ENCODE measurements at places on chromosomes 1 and 21.

DNA sequence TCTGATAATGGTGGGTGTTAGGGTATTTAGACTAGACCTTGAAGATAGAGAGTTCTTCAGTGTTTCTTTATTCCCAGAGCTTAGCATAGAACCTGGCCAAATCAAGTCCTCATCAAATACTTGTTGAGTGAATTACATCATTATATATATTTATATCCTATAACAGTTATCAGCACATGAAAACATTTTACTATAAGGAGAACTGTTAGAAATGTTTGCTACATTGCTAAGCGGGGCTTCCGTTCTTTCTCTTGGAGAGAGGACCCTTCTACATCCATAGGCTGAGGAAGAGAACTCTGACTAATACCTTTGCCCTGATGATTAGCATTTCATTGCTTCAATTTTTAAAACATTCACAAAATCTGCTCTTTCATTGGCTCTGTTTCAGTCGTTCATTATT, 66.5 kb upstream of the NBL1 start:
- no peak for DNase-seq

GRCh38 chr1:117567435-117567834, 38.4 kb upstream of the TENT5C start:
- no peak for DNase-seq

GRCh38 chr1:32869923-32870614, 643 bp downstream of the FNDC5 start:
- no peak for DNase-seq

DNA sequence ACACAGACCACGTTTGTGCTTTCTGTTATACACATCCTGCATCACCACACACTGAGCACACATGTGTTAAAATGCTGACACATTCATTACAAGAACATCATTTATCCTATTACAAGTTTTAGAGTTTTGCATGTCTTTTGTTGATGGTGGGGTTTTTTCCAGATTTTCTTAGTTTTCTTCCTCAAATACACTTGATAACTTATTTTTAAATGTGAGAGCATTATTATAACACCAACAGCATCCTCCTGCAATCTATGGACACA, 67.3 kb downstream of the TGFBR3 start:
- no peak for DNase-seq

- DNase-seq, result no peak
Measured at GRCh38 chr1:116698244-116698595, 30.7 kb upstream of the IGSF3 start.

DNA sequence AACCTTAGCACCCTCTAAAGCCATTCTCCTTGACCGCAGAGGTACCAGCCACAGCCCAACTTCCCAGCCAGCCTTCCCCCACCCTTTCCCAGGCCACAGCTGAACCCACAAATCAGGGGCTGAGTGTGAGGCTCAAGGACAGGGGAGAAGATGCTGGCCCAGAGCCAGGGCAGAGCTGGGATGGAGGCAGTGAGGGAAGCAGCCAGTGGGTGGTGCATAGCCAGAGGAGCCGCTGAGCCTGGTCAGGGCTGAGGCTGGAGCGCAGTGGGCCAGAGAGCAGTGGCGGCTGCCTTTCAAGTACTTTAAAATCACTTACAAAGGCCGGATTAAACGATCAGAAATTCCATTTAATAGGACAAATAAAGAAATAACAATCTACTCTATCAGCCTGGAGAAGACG, 36.3 kb downstream of the DMAP1 start:
- DNase-seq, result no peak

DNA sequence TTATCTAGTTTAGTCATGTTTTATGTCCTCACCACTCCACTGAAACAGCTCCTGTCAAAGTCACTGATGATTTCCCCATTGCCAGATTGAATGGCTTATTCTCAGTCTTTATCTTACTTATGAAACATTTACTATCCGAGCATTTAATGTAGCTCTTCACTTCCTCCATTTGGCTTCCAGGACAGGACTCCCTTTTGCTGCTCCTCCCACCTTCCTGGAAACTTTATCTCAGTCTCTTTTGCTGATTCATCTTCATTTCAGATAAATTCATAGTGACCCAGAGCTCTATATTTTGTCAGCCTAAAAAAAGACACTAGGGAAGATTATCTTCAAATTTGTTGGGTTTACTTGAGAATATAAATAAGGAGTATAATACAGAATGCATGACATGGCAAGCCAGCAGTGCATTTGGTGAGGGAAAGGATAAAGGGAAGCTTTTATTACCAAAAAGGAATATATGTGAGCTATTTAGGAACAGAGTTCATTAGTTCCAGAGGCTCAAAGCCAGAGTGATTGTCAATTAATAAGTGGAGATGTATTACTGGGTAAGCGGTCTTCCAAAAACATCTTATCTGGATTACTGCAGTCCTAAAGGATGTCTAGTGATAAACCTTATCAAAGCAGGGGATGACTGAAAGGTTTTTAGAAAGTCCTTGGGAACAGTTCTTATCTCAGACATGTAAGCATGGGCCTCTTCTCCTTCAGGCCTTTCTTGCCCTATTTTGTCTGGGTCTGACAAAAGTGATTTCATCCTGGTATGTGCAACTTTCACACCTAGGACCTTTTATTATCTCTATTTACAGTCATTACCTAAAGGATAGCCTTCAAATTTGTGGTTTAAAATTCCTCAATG, 25.6 kb downstream of the IL23R start:
- DNase-seq, result no peak

DNA sequence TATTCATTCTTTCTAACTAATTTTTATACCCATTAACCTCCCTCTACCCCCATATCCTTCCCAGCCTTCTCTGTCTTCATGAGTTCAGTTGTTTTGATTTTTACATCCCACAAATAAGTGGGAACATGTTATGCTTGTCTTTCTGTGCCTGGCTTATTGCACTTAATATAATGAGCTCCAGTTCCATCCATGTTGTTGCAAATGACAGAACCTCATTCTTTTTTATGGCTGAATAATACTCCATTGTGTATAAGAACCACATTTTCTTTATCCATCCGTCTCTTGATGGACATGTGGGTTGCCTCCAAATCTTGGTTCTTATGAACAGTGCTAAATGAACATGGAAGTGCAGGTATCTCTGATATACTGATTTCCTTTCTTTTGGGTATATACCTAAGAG, 21.5 kb downstream of the AGPAT3 start:
- no peak for DNase-seq

DNA sequence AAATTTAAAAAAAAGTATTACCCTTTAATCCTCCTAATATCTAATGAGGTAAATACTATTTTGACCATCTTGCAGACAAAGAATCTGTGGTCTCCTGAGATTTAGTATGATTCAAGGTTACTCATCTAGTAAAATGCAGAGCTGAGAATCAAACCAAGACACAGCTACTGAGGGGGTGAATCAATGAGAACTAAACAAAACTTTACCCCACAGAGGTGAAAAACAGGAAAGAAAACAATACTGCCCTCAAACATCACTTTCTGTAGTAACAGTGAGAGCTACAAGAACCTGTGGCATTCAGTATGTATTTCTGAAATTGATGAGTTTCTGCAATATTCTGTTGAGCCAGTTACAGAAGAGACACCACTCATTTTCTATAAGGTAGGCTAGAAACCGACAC, 85.1 kb downstream of the JAK1 start:
- no peak for DNase-seq
